ENCODE measurements at places on chromosomes 5 and 9. TPM values are rescaled to one million over a fixed set of nuclear protein-coding genes. Genes with fewer than 3 reads are reported as not detected.

SPATA31E1 gene
- not detected for total RNA-seq

PAPPA gene
- 226 TPM for total RNA-seq

EIF4E1B gene
- not detected for total RNA-seq

ZNF483 gene
- total RNA-seq, result 0.13 TPM

SEMA5A gene
- total RNA-seq, result 21.3 TPM

LARP1 gene
- total RNA-seq, result 69.2 TPM

FAM153A gene
- not detected for total RNA-seq

LSM11 gene
- 2.3 TPM for total RNA-seq

CDC26 gene
- 30.5 TPM for total RNA-seq

ZNF608 gene
- total RNA-seq, result 9.3 TPM

F2RL2 gene
- 0.56 TPM for total RNA-seq

NKD2 gene
- 102 TPM for total RNA-seq

AMBP gene
- total RNA-seq, result not detected

MEGF9 gene
- 6.4 TPM for total RNA-seq

PLPP7 gene
- 5.1 TPM for total RNA-seq

MRPL36 gene
- 57.9 TPM for total RNA-seq

SLC45A2 gene
- not detected for total RNA-seq

PIP5KL1 gene
- total RNA-seq, result 3.7 TPM

SPATA31A3 gene
- not detected for total RNA-seq

ARSI gene
- 14.1 TPM for total RNA-seq

CAMSAP1 gene
- total RNA-seq, result 22.8 TPM

SLCO6A1 gene
- not detected for total RNA-seq

TXNDC8 gene
- not detected for total RNA-seq

N4BP3 gene
- 2.8 TPM for total RNA-seq

CD274 gene
- total RNA-seq, result 3.7 TPM

DIAPH1 gene
- total RNA-seq, result 49.1 TPM

FOXD4L5 gene
- total RNA-seq, result not detected

C5orf52 gene
- total RNA-seq, result not detected

ZMAT2 gene
- total RNA-seq, result 30.4 TPM

CRHBP gene
- total RNA-seq, result not detected

TMEFF1 gene
- 1.2 TPM for total RNA-seq

TSSK1B gene
- 0.26 TPM for total RNA-seq

NXNL2 gene
- not detected for total RNA-seq

Data from epithelial cell of alveolus of lung (primary cell).